T-helper 22 cell (primary cell): ENCODE measurements at places on chromosomes 13 and 19.

- DNase-seq: no peak
Observed at GRCh38 chr19:48991873-48992580, 1.1 kb downstream of the GYS1 start.

DNA sequence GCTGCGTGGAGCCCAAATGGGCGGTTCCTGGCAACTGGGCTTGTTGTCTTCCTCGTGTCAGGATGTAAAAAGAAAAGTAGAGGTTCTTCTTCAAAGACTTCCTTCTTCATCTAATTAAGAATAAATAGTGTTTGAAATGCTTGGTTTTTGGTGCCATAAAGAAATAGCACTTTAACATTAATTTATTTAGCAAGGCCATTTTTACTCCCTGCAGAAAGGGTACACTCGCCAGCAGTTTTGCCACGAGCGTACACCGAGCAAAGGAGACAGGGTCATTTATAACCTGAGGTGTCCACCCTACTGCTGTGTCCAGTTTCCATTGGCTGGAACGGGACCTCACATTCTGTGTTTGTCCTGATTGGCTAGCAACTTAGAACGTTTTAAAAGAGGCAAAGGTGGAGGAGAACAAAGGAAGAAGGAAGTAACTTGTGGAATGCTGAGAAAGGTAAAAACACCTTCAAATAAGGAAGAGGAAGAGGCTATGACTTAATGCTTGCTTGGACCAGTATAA lies 21.8 kb upstream of the OR10H1 start:
- no peak for DNase-seq

DNA sequence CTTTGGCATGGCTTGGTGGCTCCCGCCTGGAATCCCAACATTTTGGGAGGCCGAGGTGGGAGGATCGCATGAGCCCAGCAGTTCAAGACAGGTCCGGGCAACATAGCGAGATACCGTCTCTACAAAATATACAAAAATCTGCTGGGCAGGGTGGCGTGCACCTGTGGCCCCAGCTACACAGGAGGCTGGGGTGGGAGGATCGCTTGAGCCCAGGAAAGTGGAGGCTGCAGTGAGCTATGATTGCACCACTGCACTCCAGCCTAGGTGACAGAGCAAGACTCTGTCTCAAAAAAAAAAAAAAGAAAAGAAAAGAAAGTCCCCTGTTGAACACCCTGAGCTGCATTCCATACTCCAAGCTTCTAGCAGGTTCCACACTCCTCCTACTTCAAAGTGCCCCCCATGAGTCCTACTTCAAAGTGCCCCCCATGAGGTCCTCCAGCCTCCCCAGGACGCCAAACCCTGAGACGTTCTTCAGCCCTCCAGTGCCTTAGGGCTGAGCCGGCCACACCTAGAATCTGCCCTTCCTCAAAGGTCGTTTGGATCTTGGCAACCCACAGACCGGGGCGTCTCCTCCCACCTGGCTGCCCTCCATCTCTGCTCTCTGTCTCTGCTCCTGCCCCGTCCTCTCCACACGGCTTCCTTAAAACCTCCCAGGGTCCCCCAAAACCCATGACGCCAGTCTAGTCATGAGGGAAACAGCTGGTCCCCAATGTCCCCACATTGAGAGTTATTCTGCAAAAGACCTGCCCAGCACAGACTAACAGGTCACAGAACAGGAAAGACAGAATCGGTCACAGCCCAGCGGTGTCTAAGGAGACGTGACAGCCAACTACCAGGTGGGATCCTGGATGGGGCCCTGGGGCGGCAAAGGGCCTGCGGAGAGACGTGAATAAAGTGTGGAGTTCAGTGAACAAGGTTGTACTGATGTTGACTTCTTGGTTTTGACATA lies 4.8 kb downstream of the TJP3 start:
- no peak for DNase-seq

DNA sequence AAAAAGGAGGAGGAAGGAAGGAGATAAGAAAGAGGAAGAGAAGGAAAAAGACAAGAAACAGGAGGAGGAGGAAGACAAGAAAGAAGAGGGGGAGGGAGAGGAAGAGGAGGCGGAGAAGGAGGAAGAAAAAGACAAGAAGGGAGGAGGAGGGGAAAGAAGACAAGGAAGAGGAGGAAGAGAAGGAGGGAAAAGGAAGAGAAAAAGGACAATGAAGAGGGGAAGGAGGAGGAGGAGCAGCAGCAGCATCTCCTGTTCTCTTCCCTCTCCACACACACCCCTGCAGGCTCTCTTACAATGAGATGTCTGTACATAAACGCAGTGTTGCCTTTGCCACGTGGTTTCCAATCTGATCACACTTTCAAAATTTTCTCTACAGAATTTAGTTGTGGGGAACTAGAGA lies 66.6 kb downstream of the RUBCNL start:
- no peak for DNase-seq

DNA sequence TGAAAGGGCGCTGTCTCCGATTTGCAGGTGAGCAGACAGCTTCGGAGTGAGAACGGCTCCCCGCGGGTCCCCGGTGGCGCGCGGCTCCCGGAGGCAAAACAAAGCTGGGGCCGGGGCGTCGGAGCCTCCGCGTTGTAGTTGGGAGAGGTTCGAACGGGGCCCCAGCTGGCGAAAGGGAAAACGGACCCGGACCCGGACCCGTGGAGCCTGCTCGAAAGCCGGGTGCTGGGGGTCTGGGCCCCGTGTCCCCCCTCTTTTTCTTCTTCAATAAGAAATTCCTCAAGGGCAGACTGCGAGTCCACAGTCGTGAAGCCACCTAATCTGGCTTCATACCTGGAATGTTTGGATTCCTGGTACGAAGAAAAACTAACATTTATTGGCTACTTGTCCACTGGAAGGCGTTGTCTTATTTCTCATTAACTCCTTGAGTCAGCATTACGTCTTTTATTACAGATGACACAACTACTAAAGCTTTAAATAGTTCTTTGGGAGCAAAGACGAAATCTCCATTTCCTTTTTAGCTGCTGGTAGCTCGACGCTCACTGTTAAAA lies 632 bp upstream of the MTIF3 start:
- DNase-seq: peak; percentile 18

- DNase-seq: no peak
Observed at GRCh38 chr13:41075034-41075433, 13.7 kb downstream of the WBP4 start.

DNA sequence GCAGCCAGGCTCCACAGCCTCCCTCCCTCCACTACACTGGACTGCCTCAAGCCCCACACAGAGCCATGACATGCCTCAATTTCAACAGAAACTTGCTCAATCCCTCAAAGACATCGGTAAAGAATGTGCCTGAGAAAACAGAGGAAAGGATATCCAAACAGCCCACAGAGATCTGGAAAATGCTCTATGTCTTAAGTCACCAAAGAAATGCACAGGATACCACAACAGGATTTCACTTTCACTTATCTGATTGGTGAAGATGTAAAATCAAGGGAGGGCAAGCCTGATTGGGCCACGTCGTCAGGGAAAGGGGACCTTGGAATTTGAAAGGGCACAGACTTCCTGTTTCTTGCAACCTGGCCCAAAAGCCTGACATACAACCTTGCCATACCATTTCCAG lies 14.2 kb downstream of the CACNA1A start:
- DNase-seq: no peak

DNA sequence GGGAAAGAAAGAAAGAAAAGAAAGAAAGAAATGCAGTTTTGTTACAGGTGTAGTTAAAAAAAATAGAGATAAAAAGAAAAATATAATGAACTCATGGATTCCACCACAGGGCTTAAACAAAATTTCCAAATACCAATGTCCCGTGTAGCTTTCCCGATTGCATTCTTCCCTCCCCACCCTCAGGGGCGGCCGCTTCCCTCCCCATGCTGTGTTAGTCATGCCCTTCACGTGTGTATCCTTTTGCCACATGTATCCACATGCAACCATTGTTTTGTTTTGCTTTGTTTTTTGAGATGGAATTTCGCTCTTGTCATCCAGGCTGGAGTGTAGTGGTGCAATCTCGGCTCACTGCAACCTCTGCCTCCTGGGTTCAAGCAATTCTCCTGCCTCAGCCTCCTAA lies 3.6 kb upstream of the KMT5C start:
- no peak for DNase-seq

DNA sequence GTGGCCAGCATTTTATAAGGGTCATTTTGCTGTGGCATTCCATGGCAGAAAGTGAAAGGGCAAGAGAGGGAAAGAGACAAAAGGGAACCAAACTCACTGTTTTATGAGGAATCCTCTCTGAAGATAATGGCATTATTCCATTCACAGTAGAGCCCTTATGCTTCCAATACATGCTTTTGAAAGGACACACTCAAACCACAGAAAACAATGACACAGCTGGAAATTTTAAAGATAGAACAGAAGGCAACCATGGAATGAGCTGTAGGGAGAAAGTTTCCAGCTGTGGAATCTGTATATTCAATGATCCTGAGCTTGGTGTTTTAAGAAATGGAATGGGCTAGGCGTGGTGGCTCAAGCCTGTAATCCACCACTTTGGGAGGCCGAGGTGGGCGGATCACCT lies 677.4 kb downstream of the SLITRK1 start:
- DNase-seq: no peak

- DNase-seq: no peak
Observed at GRCh38 chr13:46675016-46675415, 121.9 kb downstream of the ESD start.

DNA sequence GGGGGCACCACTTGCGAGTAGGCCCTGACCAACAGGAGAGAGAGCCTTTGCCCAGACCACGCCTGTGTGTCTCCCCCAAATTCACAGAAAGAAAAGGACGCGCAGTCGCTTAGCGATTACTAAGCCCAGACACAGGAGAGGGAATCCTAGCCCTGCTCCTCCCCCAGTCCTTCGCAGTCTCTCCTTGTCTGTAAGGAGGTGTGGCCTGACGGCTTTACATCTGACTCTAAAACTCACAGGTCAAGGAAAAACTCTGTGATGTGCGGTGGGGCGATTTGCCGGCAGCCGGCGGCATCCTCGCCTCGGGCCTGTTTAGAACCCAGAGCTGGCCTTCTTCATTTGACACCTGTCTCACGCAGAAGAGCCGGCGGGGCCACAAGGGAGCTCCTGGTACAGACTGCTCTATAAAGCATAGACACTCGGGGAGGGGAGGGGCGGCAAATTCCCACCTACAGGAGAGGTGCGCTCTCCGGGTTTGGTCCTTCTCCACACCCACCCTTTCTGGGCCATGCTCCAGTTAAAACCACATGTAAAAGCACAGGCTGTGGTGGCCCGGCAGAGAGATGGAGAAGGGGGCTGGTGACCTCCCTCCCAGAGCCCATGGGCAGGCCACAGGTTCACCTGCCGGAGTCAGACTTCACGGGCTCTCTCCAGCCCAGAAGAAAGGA lies 17.8 kb downstream of the GPR12 start:
- no peak for DNase-seq

DNA sequence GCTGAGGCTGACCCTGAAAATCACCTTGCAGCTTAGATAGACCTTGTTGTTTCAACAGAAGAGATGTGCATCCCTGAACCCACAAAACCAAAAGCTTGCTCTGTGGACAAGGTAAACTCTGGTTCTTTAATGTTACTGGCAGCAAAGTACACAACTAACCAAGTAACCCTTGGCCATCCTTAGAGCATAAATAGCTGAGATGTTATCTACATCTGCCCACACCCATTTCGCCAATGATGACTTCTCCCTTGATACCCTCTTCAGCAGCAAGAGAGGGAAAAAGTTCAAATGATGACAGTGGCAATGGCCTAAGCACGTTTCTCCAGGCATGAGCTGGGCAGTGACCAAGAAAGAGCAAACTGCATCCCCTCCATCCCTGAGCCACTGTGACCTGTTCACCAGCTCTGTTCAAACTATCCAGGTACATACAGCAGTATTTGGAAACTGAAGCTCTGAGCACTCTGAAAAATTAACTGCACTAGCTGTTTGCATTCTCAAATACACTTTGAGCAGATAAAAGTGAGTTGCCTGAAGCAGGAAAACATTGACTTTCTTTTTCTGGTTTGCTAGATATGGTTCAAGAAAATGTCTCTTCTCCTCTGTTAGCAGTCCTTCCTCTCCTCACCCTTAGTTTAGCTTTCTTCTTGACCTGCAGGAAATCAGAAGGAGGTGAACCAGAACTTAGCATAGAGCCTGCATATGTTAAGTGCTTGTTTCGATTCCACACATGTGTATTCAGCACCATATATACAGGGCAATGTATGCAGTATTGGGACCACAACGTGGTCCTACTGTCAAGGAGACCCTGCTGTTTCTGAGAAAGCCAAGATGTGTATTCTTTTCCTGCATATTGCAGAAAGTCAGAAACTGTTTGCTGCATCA lies 231.7 kb downstream of the FOXO1 start:
- no peak for DNase-seq

DNA sequence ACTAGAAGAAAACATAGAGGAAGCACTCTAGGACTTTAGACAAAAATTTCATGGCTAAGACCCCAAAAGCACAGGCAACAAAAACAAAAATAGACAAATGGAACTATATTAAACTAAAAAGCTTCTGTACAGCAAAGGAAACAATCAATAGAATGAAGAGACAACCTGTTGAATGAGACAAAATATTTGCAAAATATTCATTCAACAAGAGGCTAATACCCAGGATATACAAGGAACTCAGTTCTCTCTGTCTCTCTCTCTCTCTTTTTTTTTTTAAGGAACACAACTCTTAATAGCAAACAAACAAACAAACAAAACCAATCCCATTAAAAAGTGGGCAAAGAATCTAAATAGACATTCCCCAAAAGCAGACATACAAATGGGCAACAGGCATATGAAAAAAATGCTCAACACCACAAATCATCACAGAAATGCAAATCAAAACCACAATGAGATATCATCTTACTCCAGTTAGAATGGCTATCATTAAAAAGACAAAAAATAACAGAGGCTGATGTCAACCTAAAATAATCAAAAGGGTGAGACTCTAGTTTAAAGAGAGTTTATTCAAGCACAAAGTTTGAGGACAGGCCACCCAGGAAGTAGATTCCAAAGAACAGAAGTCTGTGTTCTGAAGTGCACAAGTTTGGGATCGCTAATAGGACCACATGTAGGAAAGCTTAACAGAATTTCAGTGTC lies 27.1 kb upstream of the SLC7A9 start:
- no peak for DNase-seq

DNA sequence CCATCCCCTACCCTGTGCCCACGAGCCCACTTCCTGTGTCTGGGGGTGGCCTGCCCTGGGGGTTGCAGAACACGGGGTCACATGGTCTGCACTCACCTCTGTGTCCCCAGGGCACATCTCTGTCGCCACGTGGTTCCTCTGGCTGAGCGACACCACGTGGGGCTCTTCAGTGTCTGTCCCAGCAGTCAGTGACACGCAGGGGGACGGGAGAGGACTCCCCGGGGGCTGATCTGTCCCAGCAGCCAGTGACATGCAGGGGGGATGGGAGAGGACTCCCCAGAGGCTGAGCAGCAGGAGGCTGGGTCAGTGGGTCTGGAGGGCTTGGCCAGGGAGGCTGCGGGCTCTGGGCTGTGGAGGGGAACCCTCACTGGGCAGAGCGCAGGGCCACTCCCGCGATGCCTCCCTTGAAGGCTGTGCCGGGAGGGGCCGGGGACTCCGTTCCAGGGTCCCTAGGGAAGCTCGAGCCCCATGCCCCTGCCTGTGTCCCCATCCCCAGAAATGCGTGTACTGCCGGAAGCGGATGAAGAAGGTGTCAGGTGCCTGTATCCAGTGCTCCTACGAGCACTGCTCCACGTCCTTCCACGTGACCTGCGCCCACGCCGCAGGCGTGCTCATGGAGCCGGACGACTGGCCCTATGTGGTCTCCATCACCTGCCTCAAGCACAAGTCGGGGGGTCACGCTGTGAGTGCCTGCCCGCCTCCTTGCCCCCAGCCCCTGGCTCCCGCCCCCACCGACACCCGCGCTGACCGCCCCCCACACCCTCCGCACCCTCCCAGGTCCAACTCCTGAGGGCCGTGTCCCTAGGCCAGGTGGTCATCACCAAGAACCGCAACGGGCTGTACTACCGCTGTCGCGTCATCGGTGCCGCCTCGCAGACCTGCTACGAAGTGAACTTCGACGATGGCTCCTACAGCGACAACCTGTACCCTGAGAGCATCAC lies 174.8 kb downstream of the KDM4B start:
- DNase-seq: no peak

- DNase-seq: no peak
Observed at GRCh38 chr19:44731622-44732021, 16.9 kb upstream of the BCL3 start.
